EL (cell line): ENCODE measurements at places on chromosomes 11 and 22.

- DNase-seq: peak; percentile 86
These were observed 5.4 kb upstream of the FTH1 start for GRCh38 chr11:61972672-61973475.

DNA sequence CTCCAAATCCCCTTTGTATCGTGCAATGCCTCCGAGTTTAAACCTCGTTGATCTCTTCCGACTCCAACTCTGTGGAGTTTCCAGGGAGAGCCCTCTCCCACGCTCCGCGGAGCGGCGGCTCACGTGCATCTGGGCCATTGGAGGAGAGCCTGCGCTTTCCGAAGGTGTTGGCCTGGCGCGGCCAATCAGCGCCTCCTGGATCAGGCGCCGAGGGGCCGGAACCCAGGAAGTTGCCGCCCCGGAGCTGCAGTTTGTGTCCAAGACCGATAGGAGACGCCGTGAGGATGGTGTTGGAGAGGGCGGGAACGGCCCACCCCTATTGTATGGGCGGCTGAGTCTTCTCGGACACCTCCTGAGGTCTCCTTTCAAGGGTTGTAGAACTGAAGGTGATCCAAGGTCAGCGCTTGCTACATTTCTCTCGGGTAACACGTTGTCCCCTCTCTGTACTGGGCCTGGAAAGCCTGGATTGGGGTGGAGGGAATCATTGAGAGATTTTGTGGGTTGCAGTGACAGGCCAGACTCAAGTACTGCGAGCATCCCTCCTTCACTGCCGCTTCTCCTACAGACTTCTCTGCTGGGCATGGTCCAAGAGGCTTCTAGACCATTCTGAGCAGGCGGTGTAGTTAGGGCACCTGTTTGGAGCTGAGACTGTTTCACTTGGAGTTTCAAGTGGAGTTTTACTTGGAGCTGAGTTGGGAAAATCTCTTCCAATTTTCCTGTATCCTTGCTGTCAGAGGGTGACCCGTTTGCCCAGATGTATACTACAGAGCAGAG lies 1.7 kb downstream of the ADAMTS15 start:
- peak; percentile 74 for DNase-seq

DNA sequence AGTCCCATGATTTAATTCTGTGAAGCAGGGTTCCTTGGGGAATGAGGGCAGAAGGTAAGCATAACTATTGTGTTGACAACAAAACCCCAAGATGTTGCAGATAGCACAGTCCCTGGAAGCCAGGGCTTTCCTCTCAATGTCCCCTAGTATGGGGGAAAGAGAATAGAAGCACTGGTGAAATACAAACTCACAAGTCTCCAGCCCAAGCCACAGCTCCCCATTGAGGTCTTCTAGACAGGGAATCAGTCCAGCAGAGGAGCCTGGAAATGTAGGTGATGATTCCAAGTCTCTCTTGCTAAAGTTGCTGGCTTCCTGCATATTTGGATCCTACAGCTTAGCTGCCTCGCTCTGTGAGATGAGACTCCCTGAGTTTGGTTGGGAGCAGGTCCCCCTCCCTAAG lies 31.7 kb upstream of the DRD2 start:
- no peak for DNase-seq

GRCh38 chr11:115996808-115997188 lies 492.6 kb upstream of the CADM1 start:
- DNase-seq: no peak

DNA sequence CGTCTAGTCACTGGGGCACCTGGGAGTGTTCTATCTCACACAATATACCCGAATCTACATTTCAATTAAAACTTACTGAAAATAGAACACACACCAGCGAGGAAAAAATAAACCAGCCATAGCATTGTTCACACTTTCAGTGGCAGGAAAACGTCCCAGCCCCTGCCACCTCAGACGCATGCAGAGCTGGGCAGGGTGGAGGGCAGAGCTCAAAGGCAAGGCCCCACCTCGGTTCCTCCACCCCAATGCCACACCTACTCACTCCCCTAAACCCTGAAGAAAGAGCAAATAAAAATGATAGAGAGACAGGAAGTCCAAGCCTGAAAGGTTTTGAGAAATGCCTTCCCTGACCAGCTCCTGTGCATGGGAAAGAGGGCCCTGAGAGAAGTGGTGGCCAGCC lies 14.8 kb downstream of the B3GNT6 start:
- DNase-seq: no peak

DNA sequence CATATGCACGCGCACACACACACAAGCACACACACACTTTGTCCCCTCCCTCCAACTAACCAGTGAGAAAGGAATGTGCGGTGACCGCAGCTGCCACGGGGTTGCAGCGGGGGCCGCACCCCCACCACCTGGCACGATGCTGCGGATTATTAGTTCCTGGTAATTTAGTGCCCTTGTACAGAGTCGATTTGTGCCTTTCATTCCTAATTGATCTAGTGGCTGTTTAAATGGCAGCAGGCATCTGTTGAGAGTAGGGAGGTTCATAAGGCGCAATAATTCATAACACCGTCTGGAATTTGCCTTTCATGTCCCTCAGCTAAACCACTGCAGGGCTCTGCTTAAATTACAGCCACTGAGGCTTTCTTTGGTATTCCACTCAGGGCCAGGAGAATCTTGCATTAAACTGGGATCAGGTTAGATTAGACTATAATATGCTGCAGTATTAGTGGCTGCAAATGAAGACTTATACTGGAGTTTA lies 113.7 kb downstream of the FEZ1 start:
- no peak for DNase-seq

DNA sequence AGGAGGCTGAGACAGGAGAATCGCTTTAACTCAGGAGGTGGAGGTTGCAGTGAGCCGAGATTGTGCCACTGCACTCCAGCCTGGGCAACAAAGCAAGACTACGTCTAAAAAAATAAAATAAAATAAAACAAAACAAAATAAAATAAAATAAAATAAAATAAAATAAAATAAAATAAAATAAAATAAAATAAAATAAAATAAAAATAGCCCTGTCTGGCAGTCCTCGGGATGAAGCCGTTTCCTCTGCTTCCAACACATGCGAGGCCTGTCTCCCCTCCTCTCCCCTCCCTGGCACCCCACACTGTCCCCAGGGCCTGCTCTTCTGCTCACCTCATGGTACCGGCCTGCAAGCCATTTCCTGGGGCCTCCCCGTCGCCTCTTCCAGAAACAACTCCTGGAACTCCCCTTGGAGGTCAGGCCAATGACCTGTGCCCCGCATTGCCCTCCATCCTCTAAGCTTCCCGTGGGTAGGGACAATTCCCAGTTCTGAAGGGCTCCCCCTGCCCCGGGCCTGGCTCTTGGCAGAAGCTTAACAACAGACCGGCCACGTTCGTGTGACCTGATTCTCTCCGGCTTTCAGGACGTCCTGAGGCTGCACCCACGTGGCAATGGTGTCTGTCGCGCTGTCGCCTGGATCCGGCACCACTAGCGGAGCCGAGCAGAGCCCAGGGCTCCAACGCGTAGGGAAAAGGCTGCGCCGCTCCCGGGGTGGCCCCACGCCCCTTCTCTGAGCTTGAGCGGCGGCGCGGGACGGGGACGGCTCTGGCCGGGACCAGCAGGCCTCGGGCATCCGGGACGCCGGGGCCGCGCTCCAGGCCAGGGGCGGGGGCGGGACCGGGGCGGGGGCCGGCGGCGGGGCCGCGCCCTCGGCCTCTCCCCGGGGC lies 456 bp upstream of the PARVB start:
- peak; percentile 52 for DNase-seq

- DNase-seq: no peak
These were observed 8.6 kb upstream of the APOBEC3B start for GRCh38 chr22:38973289-38974169.

GRCh38 chr11:118226781-118227180 lies 2.0 kb upstream of the JAML start:
- no peak for DNase-seq

- no peak for DNase-seq
These were observed 4.3 kb upstream of the TMPRSS13 start for GRCh38 chr11:117933475-117933874.

GRCh38 chr11:18987454-18988231 lies 48.4 kb upstream of the MRGPRX1 start:
- DNase-seq: peak; percentile 71

DNA sequence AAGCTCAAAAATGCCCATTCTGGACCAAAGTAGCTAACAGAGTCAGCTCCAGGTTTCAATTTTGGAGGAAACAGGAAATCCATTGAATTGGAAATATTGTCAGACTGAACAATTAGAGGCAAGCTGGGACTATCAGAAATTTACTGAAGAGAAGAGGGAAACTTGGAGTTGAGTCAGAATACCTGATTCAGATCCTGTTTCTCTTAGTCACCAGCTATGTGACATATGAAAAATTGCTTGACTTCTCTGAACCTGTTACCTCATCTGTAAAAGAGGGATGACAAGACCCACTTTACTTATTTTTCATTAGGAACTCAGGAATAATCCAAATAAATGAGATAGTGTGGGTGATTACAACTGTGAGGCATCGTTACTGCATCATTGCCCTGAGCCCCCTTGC lies 148.9 kb upstream of the CADM1 start:
- DNase-seq: no peak

DNA sequence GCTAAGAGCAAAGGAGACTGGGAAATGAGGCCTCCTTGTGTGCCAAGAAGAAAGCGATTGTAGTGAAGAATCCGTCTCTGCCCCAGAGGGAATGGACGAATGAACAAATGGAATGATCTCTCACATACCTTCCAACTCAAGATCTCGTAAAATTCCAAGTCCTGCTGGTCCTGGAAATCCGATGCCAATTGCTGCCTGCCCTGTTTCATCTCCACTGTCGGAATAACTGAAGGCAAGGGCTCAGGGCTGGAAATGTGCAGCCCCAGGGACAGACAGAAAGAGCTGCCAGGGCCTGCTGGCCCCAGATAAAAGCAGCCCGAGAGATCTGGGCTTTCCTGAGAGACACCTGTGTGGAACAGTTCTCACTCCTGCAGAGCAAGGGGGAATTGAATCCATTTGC lies 120.9 kb downstream of the MN1 start:
- DNase-seq: no peak

- no peak for DNase-seq
These were observed 10.6 kb downstream of the TBC1D22A start for GRCh38 chr22:46773076-46773475.

- no peak for DNase-seq
These were observed 30.8 kb downstream of the FEZ1 start for GRCh38 chr11:125465255-125465654.

GRCh38 chr11:82682003-82682751 lies 51.5 kb downstream of the FAM181B start:
- DNase-seq: peak; percentile 65

- DNase-seq: no peak
These were observed 499.1 kb downstream of the INSC start for GRCh38 chr11:15613789-15614188.

- DNase-seq: no peak
These were observed 78.9 kb downstream of the PDE2A start for GRCh38 chr11:72595292-72595684.

DNA sequence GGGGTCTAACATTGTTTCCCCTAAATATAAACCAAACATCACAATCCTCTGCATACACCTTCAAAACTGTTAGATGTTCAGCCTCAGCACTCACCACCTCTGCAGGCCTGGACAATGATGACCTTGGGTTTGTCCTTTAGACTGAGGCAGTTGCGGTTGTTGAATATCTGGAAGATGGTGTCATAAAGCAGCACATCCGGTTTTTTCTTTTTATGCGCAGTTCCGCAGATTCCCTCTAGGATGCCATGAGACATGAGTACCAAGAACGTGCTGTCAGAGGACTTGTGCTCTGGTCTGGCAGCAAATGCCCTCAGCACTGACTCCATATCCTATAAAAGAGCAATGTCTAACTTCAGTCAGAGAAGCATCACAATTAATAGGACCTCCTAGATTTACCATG lies 22.8 kb downstream of the CASP5 start:
- peak; percentile 37 for DNase-seq

DNA sequence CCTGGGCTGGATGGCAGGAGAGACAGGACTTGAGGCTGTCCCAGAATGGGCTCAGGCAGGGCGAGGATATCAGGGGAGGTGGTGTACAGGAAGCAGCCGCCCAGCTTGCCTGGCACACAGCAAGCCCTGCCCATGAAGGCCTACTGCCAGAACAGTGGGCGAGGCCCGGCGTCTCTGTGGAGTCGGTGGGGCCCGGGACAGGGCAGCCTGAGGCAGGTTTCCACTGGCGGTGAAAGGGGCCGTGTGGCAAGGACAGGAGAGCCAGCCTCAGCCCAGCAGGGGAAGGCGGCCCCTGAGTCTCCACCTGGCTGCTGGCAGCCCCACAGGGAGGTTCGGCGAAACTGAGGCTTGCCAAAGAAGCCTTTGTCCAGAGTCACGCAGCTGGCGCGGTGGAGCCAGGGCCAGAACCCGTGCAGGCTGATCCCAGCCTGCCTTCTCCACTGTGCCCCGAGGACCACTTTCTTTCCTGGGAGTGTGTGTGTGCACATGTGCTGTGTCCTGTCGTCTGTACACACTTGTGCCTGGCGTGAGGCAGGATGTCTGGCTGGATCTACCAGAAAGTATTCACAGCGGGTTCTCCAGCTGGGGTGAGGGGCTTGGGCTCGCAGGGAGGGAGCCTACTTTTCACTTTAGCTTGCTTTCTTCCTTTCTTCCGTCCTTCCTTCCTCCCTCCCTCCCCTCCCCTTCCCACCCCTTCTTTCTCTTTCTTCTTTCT lies 1.2 kb downstream of the TSPO start:
- peak; percentile 67 for DNase-seq

DNA sequence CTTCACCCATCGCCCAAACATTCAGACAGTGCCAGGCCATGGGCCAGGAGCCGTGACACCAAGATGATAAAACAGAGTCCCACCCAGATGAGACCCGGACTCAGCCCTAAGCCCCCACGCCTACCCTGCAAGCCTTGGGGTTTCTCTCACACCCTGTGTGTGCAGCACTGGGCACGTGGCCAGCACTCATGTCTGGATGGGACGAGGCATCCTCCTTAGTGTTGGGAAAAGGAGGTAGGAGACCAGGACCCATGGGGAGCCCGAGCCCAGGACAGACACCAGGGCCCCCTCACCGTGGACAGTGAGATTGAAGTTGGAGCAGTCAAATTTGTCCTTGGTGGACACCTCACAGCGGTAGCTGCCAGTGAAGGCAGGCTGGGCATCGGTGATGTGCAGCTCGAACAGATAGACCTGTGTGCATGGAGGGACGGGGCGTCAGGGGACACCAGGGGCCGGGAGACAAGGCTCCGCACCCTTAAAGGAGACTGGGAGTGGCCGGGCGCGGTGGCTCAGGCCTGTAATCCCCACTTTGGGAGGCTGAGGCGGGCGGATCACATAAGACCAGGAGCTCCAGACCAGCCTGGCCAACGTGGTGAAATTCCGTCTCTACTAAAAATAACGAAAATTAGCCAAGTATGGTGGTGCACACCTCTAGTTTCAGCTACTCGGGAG lies 4.2 kb downstream of the MYBPC3 start:
- DNase-seq: no peak
